Anterior cingulate cortex (tissue), 58 donors: ENCODE measurements at places on chromosomes 13 and 19.

- DNase-seq, result no peak
These were observed 114.4 kb downstream of the ZDHHC20 start for GRCh38 chr13:21344662-21345176.

DNA sequence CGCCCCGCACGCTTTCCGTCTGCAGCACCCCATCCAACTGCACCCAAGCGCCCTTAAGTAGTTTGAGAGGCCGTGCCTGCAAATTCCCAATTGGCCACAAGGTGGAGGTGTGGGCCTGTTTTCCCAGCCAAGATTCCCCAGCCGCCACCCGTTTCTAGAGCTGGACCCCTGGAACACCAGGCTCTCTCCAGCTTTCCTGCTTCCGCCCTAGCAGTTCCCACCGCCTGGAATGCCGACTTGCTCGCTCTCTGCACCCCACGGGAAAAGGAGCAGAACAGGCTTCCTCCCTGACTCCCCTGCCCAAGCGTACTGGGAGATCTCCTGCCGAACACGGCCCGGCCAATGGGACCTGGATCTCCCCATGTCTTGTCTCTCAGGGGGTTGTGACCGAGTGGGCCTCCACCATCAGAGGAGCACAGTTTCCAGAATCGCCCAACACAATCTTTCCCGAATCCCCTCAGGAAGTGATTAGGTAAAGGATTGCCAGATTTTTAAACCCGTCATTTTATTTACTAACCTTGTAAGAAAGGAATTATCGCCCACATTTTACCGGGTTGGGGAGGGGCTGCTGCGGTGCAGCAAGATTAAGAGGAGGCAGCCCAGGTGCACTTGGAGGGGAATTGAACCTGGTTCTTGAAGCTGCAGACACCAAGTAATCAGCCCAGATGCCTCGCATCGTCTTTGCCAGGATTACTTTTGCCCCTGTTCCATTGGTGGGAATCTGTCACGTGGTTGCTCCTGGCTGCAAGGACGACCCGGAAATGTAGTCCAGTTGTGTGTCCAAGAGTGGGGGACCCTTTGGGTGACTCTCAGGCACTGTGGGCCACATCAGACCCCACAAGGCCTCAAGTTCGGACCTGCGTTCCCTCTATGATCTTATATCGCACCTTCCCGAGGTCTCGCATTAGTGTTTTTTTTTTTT, 3.5 kb upstream of the NAPSA start:
- peak; percentile 84 for DNase-seq

DNA sequence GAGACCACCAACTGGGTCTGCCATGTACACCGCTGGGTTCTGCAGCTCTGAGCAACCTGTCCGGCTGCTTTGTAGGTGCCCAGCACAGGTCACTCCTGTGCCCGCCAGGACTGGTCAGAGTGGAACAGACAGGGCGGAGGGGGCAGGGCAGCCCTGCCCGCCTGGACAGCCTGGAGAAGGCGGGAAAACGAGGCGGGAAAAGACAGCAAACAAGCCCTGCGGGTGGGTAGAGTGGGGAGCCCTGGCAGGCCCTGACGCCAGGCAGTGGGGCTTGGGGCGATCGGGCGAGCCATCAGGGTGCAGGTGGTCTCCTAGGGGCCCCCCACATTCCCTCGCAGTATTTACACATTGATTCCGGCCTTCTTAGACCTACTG, 533 bp upstream of the UHRF1 start:
- no peak for DNase-seq

DNA sequence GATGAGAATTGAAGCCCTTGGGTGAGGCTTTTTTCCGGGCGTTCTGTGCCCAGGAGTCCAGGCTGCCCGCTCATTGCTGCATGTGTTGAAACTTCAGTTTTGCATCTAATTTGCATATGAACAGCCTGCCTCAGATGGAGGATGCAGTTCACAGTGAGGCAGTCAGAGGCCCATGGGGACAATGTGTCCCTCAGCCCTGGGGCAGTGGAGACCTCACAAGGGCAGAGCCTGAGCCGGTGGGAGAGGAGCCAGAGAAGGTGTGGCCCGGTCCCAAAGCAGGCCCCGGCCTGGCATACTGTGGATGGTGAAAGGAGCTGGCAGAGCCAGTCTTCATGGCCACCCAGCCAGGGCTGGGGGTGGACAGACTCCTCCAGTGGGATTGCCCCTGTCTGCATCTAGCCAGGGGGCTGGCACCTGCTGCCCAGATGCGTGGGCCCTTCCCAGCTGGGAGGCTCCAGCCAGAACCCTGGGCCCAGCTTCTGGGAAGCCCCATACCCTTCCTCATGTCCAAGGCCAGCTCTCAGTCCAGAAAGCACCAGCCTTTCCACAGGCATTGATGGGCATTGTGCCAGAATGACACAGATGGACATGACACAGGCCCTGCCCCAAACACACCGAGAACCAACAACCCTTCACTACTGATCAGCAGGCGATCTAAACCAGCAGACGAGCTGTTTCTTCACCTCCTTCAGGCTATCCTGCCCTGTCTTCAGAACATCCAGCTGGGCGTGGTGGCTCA, 32.9 kb upstream of the KCTD15 start:
- peak; percentile 56 for DNase-seq

- DNase-seq, result no peak
These were observed at the start of gene GJA3 for GRCh38 chr13:20160306-20161274. Gene GJA3 (minus strand): TSS chr13:20161052. CDS start chr13:20143288, 17,764 bp downstream.

GRCh38 chr13:32537580-32538142, 934 bp downstream of the N4BP2L2 start:
- no peak for DNase-seq

- DNase-seq, result peak; percentile 2
These were observed 970.5 kb downstream of the UQCRFS1 start for GRCh38 chr19:28242317-28242927.

DNA sequence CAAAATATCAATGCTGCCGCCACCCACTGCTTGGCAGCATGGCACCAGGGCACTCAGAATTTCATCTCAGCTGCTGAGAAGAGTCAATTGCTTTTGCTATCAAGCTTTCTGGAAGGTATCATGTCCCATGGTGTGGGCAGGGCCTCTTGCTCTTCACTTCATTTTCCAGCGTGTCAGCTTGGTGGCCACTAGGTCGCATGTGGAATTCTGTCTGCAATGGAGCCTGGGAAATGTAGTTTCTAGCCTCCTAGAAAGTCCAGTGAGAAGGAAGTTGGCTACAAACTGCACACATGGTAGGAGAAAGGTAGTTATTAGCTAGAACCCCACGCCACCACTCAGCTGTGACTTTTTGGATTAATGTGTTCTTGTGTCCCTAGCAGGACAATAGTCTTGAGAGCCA, 105.3 kb downstream of the MYO16 start:
- no peak for DNase-seq

DNA sequence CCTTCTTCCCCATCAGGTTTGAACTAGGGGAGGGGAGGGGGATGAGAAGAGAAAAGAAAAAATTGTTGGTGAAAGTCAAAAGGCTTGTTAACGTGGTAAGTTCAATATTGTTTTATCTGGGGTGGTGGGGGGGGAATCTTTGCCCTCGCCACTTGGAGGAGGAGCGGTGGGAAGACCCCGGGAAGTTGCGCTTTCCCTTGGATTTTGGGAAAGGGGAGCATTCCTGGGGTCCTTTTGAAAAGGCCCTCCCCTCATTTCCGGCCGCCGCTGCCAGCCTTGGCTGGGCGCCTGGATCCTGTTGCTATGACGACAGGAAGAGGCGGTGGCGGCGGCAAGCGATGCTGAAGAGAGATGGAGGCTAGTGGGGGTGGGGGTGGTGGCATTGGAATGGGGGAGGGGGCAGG, 4.6 kb upstream of the CACNG8 start:
- DNase-seq, result peak; percentile 68

- DNase-seq, result no peak
These were observed 20.3 kb downstream of the ACTN4 start for GRCh38 chr19:38667661-38668171.

DNA sequence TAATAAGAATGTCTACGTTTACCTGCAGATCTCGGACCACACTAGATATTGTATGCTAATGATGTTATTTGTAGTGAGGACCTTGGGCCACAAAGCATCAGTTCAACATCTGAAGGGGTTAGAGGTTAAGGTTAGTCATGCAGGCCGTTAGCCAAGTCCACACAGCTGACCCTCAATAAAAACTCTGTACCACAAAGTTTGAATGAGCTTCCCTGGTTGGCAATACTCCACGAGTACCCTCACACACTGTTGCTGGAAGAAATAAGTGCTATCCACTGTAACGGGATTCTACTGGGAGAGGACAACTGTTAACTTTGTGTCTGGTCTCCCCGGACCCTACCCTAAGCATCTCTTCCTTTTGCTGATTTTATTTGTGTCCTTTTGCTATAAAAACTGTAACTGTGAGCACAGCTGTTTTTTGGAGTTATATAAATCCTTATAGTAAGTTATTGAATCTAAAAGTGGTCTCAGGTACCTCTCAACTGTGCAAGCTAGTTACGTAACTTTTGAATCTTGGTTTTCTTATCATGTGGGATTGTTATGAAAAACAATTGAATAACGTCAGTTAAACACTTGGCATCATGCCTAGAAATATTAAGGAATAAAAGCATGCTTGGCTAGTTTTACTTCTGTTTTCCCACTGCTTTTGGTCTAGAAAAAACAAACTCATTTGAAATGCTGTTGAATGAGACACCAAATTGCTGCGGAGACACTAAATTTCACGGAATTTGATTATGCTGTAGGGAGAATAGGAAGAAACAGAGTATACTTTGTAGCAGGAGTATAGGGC, 181.5 kb downstream of the DNAJC3 start:
- DNase-seq, result no peak

- DNase-seq, result no peak
These were observed 872 bp downstream of the PSPN start for GRCh38 chr19:6374711-6375410.

GRCh38 chr19:48742096-48742495, 1.7 kb upstream of the RASIP1 start:
- DNase-seq, result no peak

DNA sequence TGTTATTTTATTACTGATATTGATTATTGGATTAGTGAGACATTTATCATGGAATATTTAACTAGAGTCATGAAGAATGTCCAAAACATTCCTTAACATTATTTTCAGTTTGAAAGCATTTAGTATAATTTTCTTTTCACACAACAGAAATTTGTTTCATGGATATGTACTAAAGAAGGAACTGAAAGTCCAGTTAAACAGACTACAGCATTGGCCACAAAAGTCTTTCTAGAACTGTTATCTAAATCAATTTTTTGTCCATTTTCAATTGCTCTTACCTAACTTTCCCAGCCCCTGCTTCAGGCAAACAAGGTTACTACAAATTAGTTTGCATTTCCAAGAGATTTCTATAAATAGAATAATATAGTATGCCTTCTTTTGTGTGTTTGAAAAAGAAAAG, 1018.0 kb upstream of the PCDH20 start:
- no peak for DNase-seq

- DNase-seq, result no peak
These were observed 211.2 kb upstream of the RXFP2 start for GRCh38 chr13:31528176-31528575.
